ENCODE measurements at places on chromosomes 4 and X.

GRCh38 chr4:84596826-84597225 is 13.9 kb downstream of the CDS1 start:
- peak; percentile 27 for DNase-seq

- peak; percentile 2 for DNase-seq
Measured at GRCh38 chrX:56066016-56066415, 166.1 kb upstream of the KLF8 start.

DNA sequence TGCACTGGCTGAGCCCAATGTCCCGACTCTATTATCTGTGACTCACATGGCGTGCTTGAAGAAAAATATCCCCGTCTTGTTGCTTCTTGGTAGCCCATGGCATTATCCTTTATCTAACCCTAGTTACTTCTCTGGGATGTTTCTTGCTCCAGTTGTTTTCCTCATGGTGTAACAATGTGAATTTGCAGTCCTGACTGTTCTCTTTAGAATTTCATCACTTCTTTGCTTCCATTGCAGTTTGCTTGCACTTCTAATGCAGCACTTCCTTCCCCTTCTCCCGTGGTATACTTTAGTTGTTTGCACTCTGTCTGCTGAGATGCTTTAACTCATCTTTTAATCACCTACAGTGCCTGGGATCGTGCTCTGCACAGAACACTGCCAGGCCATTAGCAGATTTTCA is 126.9 kb downstream of the MAML3 start:
- no peak for DNase-seq

DNA sequence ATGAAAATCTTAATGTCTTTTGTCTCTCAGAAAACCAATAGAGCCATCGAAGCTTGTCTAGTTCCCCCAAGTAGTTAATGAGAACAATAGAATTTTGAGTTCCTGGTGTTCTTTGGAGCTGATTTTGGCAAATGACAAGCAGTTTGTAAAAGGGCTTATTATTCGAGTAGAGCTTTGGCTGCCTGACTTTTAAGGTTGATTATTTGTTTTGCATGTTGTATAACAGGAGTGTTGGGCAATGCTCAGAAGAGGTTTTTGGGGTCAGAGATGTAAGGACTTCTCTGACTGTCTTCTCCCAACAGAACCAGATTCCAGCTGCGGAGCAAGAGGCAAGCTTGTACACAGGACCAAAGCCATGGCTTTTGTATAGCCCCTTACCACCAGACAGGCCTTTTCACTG is 30.0 kb downstream of the ZCCHC12 start:
- DNase-seq: no peak

GRCh38 chrX:107676559-107677378 is 48.5 kb downstream of the PRPS1 start:
- DNase-seq: peak; percentile 95

- no peak for DNase-seq
Measured at GRCh38 chrX:45347877-45348276, 147.2 kb upstream of the DIPK2B start.

DNA sequence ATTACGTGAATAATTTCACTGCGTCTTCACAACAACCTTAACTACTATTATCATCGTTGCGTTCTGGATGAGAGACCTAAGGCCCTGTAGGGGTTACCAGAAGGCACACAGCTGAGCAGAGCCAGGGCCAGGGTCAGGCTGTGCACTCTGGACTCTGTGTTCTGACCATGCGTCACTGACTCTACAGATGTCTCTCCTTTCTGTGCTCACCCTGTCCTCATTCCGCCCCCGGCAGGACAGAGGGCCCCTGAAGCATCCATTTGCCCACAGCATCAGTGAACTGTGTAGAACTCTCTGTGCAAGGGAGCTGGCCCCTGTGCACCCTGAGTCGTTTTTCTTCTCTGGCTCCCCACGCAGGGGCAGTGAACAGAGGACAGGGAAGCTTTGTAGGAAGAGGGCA is 21.3 kb downstream of the GPKOW start:
- DNase-seq: no peak

Data from renal cortical epithelial cell (primary cell).